ENCODE measurements at places on chromosomes 3 and 15.

GRCh38 chr3:148943506-148944205, 47.7 kb upstream of the GYG1 start:
- DNase-seq = no peak

GRCh38 chr3:126370055-126370454, 12.8 kb upstream of the KLF15 start:
- no peak for DNase-seq

DNA sequence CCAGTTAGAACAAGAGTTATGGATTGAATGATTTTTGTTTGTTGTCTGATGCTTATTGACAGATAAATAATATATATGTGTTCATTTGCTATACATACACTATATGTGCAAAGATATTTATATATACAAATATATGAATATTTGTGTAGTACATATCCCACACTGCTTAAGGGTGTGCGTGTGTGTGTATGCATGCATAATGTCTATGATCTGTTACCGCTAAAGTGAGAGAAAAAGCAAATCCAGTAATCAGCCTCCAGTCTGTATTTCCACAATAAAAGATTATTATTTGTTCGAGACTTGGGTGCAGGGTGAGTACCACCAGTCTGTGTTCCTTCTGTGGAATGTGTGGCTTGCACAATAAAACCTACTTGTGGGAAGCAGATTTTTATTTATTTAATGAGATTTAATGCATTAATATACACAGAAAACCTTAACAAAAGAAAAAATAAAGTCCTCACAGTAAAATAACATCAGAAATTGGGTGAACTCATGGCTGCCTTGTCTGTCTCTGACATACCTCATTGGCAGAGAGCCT, 366.0 kb upstream of the TBL1XR1 start:
- DNase-seq = no peak

- no peak for DNase-seq
Measured at GRCh38 chr15:62760538-62760937, 282.0 kb upstream of the TPM1 start.

GRCh38 chr3:108127301-108127988, 36.6 kb upstream of the CD47 start:
- DNase-seq = peak; percentile 78

DNA sequence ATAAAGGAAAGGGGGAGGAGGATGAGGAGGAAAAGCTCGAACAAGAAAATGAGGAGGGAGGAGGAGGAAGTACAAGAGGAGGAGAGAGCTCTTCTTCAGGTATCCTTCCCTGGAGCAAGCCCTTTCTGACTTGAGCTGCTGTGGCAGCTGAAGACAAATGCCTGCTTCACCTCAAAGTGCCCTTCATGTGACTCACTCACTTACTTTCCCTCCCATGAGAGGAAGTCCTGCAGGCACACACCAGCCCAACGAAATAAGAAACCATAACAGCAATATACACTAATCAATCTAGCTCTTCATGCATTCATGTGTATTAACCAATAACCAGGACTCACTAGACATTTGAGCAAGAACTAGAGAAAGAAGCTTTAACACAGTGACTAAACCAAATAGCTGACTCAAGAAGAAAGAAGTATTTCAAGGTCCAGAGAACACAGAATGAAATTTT, 251.9 kb downstream of the IGSF11 start:
- DNase-seq = no peak

DNA sequence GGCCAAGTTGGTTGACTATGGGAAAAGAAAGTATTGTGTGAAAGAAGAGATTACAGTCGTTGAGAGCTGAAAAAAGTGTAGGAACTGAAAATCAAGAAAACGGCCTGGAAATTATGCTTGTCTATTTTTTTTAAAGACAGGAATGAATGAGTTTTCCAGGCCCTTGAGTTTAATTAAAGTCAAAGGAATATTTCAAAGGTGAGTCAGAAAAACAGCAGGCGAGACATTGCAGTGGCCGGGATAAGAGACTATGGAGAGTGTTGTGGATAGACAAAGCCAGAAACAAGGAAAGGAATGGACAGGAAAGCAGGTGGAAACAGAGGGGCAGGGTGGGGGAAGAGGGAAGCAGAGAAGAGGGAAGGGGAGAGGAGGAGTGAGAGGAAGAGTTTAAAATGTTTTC, 275.1 kb upstream of the LRTM1 start:
- DNase-seq = no peak

DNA sequence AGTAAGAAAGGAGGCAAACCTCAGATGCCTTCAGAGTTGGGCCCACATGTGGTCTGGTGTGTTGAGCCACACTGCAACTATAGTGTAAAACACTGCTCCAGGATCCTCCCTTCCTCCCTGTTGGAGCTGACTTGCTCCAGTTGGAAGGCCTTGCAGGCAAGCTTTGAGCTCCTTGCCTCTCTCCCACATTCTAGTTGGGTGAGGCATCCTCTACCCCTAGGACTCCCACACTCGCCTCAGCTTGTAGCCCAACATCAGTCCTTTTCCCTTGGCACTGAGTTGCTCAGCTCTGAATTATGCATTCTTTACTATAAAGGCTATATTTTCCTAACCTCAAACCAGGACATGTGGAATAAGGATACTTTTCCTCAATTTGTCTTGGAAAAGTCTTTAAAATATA, 143.9 kb downstream of the NECTIN3 start:
- DNase-seq = no peak

DNA sequence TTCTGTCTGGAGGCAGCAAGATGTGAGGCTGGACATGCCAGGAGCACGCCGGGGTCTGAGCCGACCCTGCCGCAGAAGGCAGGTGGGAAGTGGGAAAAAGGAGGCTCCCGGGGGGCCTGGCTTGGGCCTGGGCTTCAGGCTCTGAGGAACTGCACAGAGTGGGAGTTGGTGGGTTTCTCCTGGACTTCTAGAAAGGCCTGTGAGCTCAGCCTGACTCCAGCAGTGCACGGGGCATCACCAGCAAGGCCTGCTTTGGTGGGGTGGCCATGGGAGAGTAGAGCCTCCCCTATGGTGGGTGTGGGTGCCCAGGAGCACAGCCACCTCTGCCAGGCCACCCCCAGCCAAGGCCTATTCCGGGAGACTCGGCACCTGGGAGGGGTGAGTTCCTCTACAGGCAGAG, 18.1 kb upstream of the SLC41A3 start:
- no peak for DNase-seq

GRCh38 chr3:115146032-115146417, 1.1 kb downstream of the ZBTB20 start:
- DNase-seq = peak; percentile 70

GRCh38 chr15:26771578-26772153, 1.2 kb downstream of the GABRB3 start:
- no peak for DNase-seq

GRCh38 chr3:157918402-157918801, 187.8 kb downstream of the SHOX2 start:
- no peak for DNase-seq

GRCh38 chr3:13839253-13839652, 40.6 kb downstream of the WNT7A start:
- no peak for DNase-seq

GRCh38 chr3:46539443-46540005, 26.6 kb downstream of the LRRC2 start:
- DNase-seq = no peak

DNA sequence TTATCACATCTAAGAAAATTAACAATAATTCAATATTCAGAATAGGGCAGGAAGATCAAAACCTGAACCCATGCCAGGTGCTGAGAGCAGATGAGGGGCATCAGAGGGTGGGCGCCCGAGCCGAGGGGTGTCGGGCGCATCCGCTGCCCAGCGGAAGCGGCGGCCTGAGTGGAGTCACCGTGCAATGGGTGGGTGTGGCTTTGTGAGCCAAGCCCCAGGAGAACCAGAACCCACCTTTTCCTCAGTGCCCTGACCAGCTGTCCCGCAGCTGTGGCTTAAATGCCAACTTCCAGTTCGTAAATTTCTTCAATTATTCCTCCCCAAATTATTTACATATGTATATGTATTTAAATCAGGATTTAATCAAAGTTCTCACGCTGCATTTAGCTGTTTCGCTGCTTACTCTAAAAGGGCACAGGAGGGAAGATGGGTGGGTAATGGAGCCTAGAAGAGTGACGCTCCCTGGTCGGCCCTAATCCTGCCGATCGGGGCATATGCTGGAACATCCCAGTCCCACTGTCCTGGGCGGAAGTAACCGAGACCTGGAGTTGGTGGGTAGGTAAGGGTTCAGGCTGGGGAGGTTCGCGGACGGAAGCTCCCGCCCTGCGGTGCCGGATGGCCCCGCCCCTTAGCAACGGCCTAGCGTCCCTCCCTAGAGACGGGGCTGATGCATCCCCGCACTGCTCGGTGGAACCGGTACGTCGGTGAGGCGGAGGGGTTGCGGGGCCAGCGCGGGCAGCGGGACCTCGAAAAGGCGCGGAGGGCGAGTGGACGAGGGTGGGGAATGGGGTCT, 1.3 kb downstream of the DNAH1 start:
- DNase-seq = peak; percentile 81
